Adrenal gland (tissue), 19 donors: ENCODE measurements at places on chromosomes 6 and 20. TPM values are rescaled to one million over a fixed set of nuclear protein-coding genes. Genes with fewer than 3 reads are reported as not detected.
A peak's percentile ranks its signal among the peaks of the same experiment; 100 is the strongest.

GRCh38 chr20:19213946-19214490 is 1.6 kb downstream of the SLC24A3 start:
- peaks cover 10% of the 10 kb centered on the region for H3K27me3 ChIP-seq
- H3K36me3 ChIP-seq: no peaks in the 10 kb centered on the region

DNA sequence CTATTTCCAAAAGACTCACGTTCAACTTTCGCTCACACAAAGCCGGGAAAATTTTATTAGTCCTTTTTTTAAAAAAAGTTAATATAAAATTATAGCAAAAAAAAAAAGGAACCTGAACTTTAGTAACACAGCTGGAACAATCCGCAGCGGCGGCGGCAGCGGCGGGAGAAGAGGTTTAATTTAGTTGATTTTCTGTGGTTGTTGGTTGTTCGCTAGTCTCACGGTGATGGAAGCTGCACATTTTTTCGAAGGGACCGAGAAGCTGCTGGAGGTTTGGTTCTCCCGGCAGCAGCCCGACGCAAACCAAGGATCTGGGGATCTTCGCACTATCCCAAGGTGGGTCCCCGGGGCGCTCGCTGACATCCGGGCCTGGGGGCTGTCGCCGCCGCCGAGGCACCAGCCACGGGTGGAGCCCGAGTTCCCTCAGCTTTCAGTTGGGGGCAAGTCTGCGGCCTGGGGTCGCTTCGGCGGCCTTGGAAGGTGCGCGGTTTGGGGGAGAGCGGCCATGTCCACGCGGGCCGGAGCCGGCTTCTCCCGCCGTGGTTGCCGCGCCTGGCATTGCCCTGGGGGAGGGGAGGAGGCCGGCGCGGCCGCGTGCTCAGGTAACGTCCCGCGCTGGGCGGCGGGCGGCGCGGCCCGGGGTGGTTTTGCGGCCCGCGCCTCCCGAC is 429 bp downstream of the AMD1 start:
- peak overlapping the region; percentile 96 for H3K4me3 ChIP-seq
- peak; percentile 70 for DNase-seq
- H3K36me3 ChIP-seq: no peaks in the 10 kb centered on the region
- H3K27ac ChIP-seq: peak overlapping the region; percentile 95
- peaks cover 7% of the 10 kb centered on the region for H3K4me1 ChIP-seq

PERP gene
- total RNA-seq: 12.8 TPM

DNA sequence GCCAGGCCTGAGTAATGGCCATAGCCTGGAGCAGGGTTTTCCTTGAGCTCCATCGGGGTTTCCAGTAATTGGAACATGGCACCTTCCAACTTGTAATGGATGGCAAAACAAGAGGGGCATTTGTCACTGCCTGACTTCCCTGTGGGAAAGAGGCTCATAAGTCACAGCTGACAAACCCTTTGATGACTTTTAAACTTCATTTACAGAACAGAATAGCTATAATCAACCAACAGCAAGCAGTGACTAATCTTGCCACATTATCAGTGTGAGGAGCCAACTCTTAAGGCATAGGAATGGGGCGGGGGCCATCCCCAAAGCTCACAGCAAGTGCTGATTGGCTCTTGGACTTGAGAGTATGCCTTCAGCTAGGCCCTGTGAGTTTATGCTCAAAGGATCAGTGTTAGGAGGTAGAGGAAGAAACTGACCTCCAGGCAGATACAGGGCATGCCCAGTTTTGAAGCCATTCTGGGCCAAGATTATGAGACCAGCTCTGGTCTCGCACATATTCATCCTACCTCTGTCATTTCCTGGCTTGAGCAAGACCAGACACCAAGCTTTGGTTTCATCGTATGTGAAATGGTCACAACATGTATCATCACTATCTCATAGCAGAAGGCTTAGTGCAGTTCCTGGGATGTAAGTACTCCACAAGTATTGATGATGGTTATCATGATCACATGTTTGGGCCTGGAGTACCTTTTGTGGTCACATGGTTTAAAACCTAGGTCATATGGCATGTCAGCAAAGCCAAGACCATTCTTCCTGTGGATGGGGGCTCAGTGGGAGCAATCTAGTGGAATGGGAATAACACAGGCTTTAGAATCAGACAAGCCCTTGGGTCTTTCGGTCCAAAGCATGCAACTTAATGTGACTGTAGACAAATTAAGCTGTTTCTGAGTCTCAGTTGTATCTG is 49.2 kb downstream of the EIF2S2 start:
- H3K27ac ChIP-seq: no peak overlapping the region
- H3K4me1 ChIP-seq: peaks cover 12% of the 10 kb centered on the region
- no peak overlapping the region for H3K4me3 ChIP-seq
- no peaks in the 10 kb centered on the region for H3K36me3 ChIP-seq
- DNase-seq: no peak

GRCh38 chr6:57198926-57199636 is 23.0 kb downstream of the RAB23 start:
- no peaks in the 10 kb centered on the region for H3K36me3 ChIP-seq
- no peaks in the 10 kb centered on the region for H3K27me3 ChIP-seq
- no peak overlapping the region for H3K27ac ChIP-seq

DNA sequence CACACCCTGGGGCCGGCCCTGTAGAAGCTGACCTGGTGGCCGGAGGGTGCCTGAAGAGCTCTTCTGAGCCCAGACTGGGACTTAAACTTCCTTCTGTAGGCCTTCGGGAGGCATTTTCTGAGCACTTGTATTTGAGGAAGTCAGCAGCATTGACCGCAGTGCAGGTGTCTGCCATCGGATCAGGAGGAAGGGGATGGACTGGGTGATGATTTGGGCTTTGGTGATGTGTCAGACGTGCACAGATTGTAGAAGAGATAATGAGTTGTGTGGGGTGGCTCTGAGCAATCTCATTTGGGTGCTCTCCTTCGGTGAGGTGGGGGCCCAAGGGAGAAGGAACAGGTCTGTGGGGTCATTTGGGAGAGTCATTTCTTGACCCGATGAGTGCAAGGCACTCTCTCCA is 150.9 kb downstream of the ARID1B start:
- H3K4me1 ChIP-seq: peaks cover 10% of the 10 kb centered on the region
- no peak for DNase-seq
- H3K4me3 ChIP-seq: no peak overlapping the region
- no peaks in the 10 kb centered on the region for H3K27me3 ChIP-seq

- H3K36me3 ChIP-seq: no peaks in the 10 kb centered on the region
- DNase-seq: no peak
- no peaks in the 10 kb centered on the region for H3K4me1 ChIP-seq
Observed at GRCh38 chr6:156999762-157000161, 222.6 kb downstream of the ARID1B start.

DNA sequence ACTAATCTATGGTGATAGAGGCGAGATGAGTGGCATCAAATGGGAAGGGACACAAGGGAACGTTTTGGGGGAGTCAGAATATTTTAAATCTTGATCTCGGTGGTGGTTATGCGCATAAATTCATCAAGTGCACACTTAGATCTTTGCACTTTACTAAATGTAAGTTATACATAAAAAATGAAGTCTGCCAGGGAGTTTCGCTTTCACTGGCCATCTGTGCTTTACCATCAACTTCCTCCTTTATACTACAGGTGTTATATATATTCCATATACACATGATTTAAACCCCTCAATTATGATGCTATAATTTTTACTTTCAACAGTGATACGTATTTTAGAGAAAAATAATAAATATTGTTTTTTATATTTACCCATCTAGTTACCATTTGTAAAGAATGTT is 97.6 kb upstream of the AKIRIN2 start:
- no peaks in the 10 kb centered on the region for H3K27me3 ChIP-seq
- H3K4me1 ChIP-seq: peaks cover 2% of the 10 kb centered on the region
- no peak overlapping the region for H3K27ac ChIP-seq
- no peak overlapping the region for H3K4me3 ChIP-seq
- no peaks in the 10 kb centered on the region for H3K36me3 ChIP-seq
- DNase-seq: no peak

- DNase-seq: peak; percentile 62
- H3K27me3 ChIP-seq: no peaks in the 10 kb centered on the region
- H3K4me1 ChIP-seq: peaks cover 11% of the 10 kb centered on the region
- H3K36me3 ChIP-seq: no peaks in the 10 kb centered on the region
Observed at GRCh38 chr6:140011537-140011936, 637.1 kb upstream of the CITED2 start.

- no peak overlapping the region for H3K27ac ChIP-seq
- H3K27me3 ChIP-seq: no peaks in the 10 kb centered on the region
- no peak for DNase-seq
- no peaks in the 10 kb centered on the region for H3K4me1 ChIP-seq
Observed at GRCh38 chr6:169811521-169812256, 60.3 kb downstream of the ERMARD start.

SMOC2 gene
- total RNA-seq: 3.0 TPM

PHACTR3 gene
- total RNA-seq: 4.5 TPM

DNA sequence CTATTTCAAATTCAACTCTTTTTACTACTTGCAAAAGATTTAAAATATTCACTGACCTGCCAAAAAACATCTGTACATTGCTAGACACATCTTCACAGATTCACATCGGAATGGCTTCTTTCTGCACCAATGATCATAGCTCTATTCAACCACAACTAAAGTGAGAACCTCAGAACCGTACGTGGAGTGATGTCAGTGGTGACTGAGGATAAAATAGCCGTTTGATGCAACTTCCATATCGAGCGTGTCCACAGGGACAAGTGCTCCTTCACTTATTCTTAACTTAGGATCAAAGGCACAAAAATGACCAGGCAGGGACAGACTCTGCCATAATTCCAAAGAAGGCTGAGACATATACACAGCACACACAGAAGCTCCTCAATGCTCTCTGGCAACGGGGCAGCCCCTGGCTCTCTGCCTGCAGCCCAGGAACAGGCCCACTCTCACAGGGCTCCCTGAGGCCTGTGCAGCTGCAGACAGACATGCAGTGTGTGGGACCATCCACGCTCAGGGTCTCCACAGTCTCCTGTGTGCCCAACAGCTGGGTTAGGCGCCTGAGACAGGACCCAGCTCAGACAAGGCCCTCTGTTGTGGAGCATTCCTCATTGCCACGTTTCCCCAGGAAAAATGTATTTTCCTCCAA is 22.8 kb downstream of the FYN start:
- H3K36me3 ChIP-seq: no peaks in the 10 kb centered on the region
- H3K27me3 ChIP-seq: peaks cover 4% of the 10 kb centered on the region
- peaks cover 9% of the 10 kb centered on the region for H3K4me1 ChIP-seq
- DNase-seq: no peak
- no peak overlapping the region for H3K4me3 ChIP-seq

- DNase-seq: no peak
- no peaks in the 10 kb centered on the region for H3K36me3 ChIP-seq
- no peak overlapping the region for H3K27ac ChIP-seq
- no peaks in the 10 kb centered on the region for H3K4me1 ChIP-seq
- no peak overlapping the region for H3K4me3 ChIP-seq
- H3K27me3 ChIP-seq: no peaks in the 10 kb centered on the region
Observed at GRCh38 chr6:47182291-47182957, 127.3 kb downstream of the TNFRSF21 start.
